NCI-H526 treated with DMSO at 0.1 percent for 48 hours (cell line): ENCODE measurements at places on chromosomes 5 and 9.
A peak's percentile ranks its signal among the peaks of the same experiment; 100 is the strongest.

DNA sequence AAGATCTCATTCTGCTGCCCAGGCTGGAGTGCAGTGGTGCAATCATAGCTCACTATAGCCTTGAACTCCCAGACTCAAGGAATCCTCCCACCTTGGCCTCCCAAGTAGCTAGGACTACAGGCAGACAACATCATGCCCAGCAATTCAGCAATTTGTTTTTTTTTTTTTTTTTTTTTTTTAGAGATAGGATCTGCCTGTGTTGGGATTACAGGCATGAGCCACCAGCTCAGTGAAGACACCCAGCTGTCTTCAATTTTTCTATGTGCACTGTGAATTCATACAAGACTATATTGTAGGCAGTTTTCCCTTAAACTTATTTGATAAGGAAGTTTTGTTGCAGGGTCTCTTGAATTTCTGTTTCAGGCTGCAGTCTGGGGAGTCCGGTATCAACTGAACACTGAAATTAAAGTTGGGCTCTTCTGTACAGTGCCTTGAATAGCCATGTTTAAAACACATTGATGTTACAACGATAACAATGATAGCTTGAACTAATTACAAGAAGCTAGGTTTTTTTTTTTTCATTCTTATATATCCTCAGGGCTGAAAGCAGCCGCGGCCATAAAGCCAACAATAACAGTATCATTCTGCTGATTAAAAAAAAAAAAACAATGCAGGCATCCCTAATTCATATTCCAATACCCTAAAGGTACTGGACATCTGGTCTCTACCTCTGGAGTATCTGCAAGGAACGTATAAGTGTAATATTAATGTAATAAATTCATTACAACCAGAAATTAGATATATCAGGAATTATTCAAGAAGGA, 63.5 kb downstream of the MPDZ start:
- DNase-seq = no peak

GRCh38 chr5:142491270-142491669, 166.4 kb upstream of the SPRY4 start:
- DNase-seq = no peak

GRCh38 chr5:77129391-77129990, 42.4 kb upstream of the ZBED3 start:
- DNase-seq = no peak

DNA sequence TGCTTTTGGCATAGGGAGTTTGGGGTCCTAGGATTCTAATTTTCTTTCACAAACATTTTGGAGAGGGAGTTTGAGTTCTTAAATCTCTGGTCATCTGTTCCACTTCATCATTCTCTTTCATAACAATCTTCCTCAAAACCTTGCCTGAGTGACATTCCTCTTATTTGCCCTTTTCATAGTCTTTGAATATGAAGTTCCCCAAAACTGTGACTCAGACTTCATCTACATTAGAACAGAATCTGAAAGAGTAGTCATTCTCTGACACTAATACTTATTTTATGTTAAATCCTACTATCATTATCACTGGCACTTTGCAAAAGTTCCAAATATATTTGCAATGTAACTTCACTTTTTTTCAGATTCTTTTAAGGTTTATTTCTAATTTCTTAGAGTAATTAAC, 163.8 kb downstream of the CDH10 start:
- no peak for DNase-seq

GRCh38 chr9:131838530-131839280, 98.8 kb upstream of the RAPGEF1 start:
- no peak for DNase-seq

- DNase-seq = peak; percentile 1
Measured at GRCh38 chr9:113541019-113541900, 77.7 kb downstream of the RGS3 start.

GRCh38 chr9:3768286-3768685, 242.5 kb upstream of the RFX3 start:
- DNase-seq = no peak

GRCh38 chr5:23268136-23268535, 239.3 kb upstream of the PRDM9 start:
- DNase-seq = no peak

- no peak for DNase-seq
Measured at GRCh38 chr5:83104021-83104420, 26.7 kb downstream of the XRCC4 start.

- peak; percentile 7 for DNase-seq
Measured at GRCh38 chr5:178180141-178180863, 6.9 kb downstream of the GMCL2 start.

DNA sequence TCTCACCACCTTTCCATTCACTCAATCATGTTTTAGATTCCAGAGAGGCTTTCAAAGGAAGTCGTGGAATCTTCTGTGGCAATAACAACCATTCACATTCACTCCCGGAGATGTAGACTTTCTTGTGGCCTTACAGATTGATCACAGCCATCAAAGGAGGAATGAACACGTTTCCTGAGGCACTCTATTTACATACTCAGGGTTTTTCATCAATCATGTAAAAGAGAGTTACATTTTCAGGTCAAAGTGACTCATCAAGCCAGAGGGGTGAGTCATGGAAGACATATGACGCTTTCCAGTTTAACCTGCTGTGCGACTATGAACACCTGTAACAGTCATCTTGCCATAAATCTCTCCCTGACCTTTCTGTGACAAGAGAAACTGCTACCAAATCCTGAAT, 39.3 kb upstream of the RAD23B start:
- no peak for DNase-seq

DNA sequence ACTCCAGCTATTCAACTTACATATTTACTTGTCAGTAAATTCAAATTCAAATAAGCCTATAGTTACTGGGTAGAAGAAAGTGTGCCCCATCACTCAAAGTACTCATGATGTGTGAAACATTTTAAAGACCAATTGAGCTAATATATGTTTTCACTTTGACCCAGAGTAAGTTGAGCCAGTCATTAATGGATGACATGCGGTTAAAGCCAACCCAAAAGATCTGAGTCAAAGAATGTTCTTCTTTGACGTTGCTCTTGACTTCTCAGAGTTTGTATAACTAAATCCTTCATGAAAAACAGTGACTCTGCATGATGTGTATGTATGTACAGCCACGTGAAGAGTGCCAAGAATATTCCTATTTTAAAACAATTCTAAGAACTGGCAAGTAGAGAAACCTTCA, 237.4 kb downstream of the NR2F1-AS1 start:
- DNase-seq = no peak

DNA sequence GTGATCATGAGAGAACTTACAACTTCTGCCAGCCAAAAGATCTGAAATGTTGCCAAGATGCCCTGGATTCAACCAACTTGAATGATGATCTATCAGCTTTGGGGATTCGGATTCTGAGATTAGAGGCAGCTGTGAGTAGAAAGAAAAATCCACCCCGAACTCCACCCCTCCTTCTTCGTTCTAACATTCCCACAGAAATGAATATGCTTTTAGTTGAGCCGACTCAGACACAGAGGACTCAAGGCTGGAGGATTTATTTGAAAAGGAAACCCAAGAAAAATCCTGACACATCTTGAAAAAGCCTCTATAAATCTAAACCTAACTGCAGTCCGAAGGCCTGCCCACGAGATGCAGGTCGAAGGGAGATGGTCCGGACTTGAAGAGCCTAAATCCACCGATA, 275.0 kb downstream of the GAS1 start:
- DNase-seq = no peak

GRCh38 chr9:126615245-126615790, 1.6 kb downstream of the LMX1B start:
- peak; percentile 16 for DNase-seq

- no peak for DNase-seq
Measured at GRCh38 chr9:114387680-114388356, at the start of gene AKNA. AKNA (minus strand) TSS chr9:114387982; CDS start chr9:114381333, 6,649 bp downstream.

- DNase-seq = peak; percentile 75
Measured at GRCh38 chr5:147454996-147455677, 54.7 kb downstream of the DPYSL3 start.

DNA sequence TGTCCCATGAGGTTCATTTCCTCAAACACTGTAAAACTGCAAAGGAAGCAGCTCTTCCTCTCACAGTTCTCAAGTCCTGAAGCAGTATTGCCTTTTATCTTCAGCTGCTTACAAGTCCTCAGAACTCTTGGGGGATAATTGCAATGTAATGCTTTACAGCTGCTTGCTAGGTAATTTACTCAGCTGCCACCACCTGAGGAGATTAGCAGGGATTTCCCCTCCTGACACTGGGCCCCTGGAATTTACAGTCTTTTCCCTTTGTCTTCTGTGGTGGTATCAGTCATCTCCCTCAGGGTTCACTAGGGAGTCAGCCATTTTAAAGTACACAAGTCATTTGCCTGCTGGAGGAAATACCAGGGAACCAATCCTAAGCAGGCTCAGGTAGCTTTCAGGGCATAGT, 754.3 kb upstream of the GRAMD2B start:
- no peak for DNase-seq

- peak; percentile 42 for DNase-seq
Measured at GRCh38 chr9:68706363-68707201, 1.5 kb downstream of the PIP5K1B start.

- no peak for DNase-seq
Measured at GRCh38 chr9:16252616-16253015, 617.9 kb downstream of the BNC2 start.

DNA sequence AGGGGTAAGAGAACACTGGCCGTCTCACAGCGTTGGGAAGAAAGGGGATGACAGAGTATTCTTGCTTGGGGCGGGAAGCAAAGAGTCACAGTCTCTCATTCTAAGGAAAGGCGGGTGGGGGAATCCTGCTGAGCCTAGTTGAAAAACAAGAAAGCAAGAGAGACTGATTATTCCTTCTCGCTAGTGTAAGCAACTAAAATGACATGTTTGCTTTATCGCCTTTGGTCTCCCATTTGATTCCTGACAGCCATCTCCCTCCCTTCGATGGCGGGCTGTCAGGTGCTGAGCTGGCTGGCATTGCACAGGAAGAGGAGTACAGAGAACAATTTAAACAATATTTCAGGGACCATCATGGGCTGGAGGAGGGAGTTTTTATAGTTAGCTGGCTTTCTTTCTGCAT, 331.3 kb downstream of the ASTN2 start:
- no peak for DNase-seq

GRCh38 chr5:175096469-175097165, 347.4 kb downstream of the DRD1 start:
- DNase-seq = no peak

DNA sequence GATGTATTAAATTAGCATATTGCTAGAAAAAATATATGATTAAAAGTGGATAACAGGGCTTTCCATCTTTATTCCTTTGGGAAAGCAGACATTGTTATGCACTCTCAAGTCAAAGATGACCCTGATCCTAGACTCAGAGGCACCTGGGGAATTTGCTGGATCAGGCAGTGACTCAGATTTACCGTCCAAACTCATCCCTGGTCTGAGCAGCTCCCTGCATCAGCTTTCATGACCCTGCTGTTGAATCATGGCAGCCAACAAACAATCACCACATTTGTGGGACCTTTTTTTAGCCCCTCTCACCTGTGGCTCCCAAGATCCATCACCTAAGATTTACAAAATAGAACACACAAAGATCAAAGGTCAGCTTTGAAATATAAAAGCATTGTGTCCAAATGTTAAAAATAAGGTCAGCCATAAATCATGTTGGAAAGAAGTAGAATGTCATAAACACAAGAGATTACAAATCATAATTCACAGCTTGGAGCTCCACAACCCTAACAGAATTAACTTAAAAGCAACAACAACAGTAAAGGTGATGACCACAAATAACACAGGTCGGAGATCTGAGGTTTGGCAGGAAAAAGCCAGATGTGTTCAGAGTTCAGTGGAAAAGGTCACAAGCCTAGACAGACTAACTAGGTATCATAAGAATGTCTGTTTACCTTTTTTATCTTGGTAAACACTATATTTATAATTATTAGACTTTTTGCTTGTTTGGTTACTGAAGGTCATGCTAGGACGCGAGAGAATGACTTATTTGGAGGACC, 55.5 kb downstream of the ZFAND5 start:
- no peak for DNase-seq

DNA sequence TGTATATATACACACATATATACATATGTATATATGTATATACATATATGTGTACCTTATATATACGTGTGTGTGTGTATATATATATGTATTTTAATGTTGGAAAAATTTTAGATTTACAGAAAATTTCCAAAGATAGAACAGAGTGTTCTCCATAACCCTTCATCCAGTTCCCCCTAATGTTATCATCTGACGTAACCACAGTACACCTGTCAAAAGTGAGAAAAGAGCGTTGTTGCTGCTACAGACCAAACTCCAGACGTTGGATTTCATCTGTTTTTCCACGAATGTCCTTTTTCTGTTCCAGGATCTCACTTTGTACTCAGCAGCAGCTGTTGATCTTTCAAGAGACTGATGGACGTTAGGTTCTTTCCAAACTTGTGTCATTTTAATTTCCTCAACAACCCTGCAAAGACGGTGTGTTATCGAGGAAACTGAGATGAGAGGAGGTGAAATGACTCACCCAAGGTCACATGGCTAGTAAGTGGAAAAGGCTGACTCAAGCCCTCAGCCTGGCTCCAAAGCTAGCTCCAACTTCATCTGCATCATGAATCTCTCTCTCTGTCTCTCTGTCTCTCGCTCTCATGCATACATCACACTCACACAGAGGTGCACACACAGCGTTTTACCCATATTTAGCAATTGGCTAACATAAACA, 17.0 kb upstream of the NTNG2 start:
- no peak for DNase-seq

DNA sequence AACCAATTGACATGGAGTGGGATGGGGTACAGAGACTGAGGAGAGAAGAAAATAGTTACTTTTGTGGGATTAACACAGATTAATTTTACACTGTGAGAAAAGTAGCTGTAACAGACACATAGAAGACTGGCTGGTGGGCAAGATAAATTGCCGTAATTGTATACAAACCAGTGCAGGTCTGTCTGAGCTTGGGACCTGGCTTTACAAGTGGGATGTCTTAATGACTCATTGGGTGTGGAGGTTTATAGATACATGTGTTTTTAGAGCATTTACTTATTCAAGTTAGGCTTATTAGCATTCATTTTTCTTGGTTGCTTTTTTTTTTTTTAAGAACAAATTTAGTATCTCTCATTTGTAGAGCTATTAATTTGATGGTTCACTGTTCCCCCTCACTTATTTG, 37.5 kb downstream of the SLC44A1 start:
- no peak for DNase-seq

GRCh38 chr9:136740971-136741882, 1.5 kb downstream of the LCN10 start:
- no peak for DNase-seq

DNA sequence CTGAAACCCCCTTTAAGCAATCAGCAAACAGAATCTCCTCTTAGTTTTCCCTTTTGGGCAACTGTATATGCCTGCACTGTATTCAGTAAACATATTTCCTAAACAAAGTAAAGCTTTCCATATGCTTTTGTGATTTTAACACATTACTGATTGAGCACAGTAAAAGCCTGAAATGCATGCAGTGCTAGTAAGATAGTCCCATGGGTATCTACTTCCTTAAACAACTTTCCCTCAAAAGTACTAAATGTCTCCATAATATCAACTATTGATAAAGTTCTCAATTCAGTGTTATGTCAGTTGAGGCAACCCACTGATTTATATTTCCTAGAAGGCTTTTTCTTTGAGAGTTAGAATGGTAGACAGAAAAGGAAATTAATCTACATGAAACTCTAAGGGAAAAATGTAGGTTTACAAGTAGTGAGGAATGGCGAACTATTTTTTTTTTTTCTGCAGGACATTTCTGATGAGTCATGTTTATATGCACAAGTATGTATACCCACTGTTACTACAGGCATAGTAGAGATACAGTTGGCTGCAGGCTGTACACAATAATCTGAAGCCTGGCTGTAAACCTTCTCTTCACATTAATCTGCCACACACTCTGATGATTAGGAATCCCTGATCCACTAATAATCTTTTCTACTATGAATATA, 31.2 kb upstream of the CEP120 start:
- no peak for DNase-seq
